ENCODE measurements at places on chromosomes 1 and 21. TPM values are rescaled to one million over a fixed set of nuclear protein-coding genes. Genes with fewer than 3 reads are reported as not detected.

PEF1 gene
- 44.7 TPM for total RNA-seq

SH2D2A gene
- 1.1 TPM for total RNA-seq

ASCL5 gene
- total RNA-seq: not detected

ZNF683 gene
- total RNA-seq: 0.35 TPM

PAX7 gene
- total RNA-seq: not detected

CYP4B1 gene
- total RNA-seq: 15.6 TPM

ZNF684 gene
- 7.4 TPM for total RNA-seq

ADAMTSL4 gene
- 62.5 TPM for total RNA-seq
